ENCODE measurements at places on chromosomes 1 and 21. TPM values are rescaled to one million over a fixed set of nuclear protein-coding genes. Genes with fewer than 3 reads are reported as not detected.

The RABIF gene
- total RNA-seq = 15.3 TPM

The BCAS2 gene
- total RNA-seq = 48.4 TPM

The CEPT1 gene
- total RNA-seq = 51.0 TPM

The TMOD4 gene
- not detected for total RNA-seq

The CFAP57 gene
- 1.4 TPM for total RNA-seq

The B3GALT2 gene
- total RNA-seq = 160 TPM
